ENCODE measurements at places on chromosomes 6 and 20.
A peak's percentile ranks its signal among the peaks of the same experiment; 100 is the strongest.

DNA sequence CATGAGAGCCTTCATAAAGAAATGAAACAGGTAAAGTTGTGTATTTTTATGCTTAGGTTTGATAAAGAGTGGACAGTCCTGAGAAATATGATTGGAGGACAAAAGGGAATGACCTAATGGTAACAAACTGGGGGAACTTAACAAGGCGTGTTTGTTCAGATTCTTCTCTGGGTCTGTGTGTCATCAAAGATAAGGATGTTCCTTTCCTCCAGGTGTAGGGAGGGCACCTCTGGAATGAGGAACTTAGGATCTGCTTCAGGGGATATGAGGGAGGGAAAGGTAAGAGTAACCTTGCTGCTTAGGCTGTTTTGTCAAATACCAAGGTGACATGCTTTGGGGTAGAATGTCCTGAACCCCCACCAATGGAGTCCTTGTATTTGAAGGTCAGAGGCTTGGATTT is 291.9 kb downstream of the KCNQ5 start:
- no peak for DNase-seq

- no peak for DNase-seq
These were observed 37.2 kb downstream of the CNKSR3 start for GRCh38 chr6:154473324-154473723.

DNA sequence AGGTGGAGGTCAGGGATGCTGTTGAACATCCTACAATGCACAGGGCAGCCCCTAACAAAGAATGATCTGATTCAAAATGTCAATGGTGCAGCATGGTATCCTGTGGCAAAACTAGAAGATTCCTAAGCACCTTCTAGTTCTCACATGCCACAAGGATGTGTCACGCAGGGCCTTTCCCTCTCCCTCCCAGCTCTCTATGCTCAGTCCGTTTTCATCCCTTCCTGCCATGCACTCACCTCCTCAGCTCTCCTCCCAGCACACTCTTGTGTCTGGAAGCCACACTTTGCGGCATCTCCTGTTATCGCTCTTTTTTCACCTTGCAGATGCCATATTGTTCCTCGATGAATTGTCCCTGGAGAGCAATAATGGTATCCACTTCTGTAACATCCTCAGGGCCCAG is 263.4 kb downstream of the CDC5L start:
- DNase-seq = no peak

GRCh38 chr6:55009131-55009530 is 162.6 kb downstream of the FAM83B start:
- DNase-seq = no peak

DNA sequence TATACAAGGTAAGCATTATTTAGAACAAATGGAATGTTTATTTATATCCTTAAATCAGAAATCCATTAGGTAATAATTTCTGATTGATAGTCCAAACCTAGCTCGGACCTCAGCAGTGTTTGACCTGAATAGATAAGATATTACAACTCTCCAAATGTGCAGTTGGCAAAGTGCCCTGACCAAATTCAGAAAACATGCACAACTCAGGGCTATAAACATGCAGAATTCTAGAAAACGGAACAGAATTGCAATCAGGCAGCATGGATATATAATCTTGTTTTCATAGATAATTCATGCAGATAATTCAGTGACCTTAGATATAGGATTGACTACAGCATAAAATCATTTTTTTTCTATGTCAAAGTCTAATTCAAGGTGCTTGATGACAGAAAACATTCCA is 626.6 kb upstream of the CITED2 start:
- DNase-seq = no peak

DNA sequence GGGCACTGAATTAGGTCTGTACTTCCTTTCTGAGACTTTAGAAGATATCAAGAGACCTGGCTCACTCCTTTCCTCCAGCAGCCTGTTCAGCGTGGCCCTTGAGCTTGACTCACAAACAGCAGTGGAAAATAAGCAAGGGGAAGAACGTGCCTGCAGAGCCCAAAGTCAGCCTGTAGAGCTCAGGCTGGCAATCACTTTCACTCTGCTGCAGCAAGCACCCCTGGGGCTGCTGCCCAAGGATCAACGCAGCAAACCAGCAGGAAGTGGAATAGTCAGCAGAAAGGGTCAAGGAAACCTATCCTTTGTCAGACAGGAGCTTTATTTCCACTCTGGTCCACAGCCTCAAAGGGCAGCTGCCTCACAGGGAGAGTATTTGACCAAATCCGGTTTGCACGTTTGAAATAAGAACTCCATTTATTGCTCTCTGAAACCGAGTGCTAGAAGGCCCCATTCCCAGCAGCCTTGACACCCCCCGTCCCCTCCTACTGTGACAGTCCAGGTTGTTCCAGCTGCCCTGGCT is 77.4 kb downstream of the PRDM1 start:
- peak; percentile 53 for DNase-seq

DNA sequence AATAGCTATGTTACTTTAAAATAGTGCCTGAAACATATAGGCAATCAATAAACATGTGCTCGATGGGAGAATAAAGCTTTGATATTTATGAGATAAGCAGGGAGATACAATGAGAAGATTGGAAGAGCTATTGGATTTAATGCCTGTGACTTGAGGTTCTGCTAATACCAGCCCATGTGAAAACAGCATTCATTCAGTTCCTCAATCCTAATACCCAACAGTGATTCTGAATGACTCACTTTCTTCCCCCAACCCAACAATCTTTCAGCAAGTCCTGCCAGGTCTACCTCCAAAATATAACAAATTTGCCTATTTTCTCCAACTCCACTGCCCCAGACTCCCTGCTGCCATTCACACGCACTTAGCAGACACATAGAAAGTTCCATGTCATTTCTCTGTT is 26.6 kb upstream of the KLHL31 start:
- no peak for DNase-seq

DNA sequence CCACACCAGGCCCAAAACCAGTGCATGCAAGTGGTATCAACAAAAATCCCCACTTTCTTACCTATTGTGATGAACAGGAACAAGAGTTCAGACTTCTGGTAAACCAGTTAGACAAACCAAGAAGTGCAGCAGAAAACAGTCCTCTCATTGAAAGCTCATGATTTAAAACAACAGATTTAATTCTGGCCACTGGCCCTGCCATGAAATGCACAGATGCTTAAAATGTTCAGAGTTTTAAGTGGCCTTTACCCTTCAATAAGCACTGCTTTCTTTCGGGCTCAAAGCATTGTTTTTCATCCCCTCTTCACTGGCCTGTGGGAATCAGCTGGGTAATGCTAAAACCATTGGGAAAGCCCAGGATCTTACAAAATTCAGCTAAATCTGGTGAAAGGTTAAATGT is 102.4 kb upstream of the ISM1 start:
- no peak for DNase-seq

DNA sequence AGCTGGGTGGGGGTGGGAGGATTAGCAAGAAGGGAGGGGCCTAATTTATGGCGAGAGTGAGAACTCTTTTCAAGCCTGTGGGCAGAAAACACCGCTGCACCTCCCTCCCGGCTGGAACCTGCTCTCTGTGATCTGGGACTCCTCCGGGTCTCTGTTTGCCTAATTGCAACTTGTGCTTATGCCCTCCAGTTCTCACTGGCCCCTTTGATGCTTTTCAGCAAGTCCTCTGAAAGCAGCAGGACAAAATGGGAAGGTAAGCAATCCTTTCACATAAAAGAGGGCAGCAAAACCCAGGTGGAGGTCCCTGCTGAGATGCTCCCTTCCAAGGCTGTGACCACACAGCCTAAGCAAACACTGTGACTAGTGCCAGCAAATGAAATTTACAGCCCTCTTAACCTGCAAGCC is 523.0 kb upstream of the FLRT3 start:
- DNase-seq = no peak

- no peak for DNase-seq
These were observed 972.0 kb upstream of the CITED2 start for GRCh38 chr6:140346428-140346827.

DNA sequence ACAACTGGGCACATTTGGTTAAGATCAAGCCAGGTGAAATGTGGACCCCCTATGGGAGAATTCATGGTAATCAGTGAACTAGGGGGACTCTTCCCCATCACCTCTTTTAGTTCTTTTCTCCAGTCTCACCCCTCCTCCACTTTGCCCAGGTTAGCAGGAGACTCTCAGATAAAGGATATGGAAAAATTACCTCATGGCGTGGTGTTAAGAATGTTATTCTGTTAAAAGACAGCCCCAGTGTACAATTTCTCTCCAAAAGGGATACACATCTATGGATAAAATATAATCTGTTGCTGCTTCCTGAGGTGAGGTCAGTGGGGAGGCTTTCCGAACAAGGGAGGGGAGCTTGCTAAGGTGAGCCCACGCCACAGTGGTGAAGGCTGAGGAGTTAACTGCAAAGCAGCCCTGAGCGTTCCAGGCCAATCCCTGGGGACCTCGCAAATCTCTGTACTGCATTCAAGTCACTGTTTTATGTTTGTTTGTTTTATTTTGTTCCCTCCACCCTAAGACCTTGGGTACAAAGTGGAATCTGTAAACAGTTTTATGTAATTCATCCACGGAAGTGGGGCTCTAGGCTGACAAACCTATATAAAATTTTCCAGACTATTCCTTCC is 52.0 kb downstream of the ADGRF1 start:
- DNase-seq = no peak

GRCh38 chr6:44527181-44527580 is 139.7 kb downstream of the CDC5L start:
- no peak for DNase-seq

DNA sequence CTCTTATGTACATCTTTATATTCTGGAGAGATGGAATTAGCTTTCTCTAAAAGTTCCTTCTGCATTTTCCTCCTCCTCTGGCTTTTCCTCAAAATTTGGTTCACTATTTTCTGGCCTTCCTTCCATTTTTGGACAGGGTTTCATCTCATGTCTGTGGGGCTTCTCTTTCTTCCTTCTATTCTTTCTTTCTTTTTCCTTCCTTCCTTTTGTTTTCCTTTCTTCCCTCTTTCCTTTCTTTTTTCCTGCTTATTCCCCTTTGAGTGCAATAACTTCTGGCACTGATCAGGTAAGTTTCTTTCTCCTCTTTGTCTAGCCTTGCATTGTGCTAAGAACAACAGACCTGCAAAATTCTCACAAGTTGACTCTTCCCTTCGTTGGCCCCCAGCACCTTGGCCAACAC is 5.5 kb upstream of the ATRN start:
- DNase-seq = no peak

- peak; percentile 47 for DNase-seq
These were observed 6.3 kb downstream of the MAPK14 start for GRCh38 chr6:36033935-36034334.

All from CD4-positive, alpha-beta T cell treated with Interleukin-6 for 4 hours (primary cell).